ENCODE measurements at places on chromosomes 2 and 18. TPM values are rescaled to one million over a fixed set of nuclear protein-coding genes. Genes with fewer than 3 reads are reported as not detected.

STPG4 gene
- polyA plus RNA-seq: not detected

ILKAP gene
- polyA plus RNA-seq: 78.5 TPM

KCNJ3 gene
- 0.68 TPM for polyA plus RNA-seq

CRYBA2 gene
- not detected for polyA plus RNA-seq

TGFA gene
- 0.85 TPM for polyA plus RNA-seq

SMYD1 gene
- not detected for polyA plus RNA-seq

YWHAQ gene
- polyA plus RNA-seq: 1,446 TPM

FBXO48 gene
- polyA plus RNA-seq: 0.45 TPM

EPB41L5 gene
- 32.9 TPM for polyA plus RNA-seq

MTLN gene
- 55.6 TPM for polyA plus RNA-seq

FKBP1B gene
- 183 TPM for polyA plus RNA-seq

CDKL4 gene
- not detected for polyA plus RNA-seq

ESPNL gene
- 0.14 TPM for polyA plus RNA-seq

COL5A2 gene
- 6.6 TPM for polyA plus RNA-seq

FAM110C gene
- 0.10 TPM for polyA plus RNA-seq

DCDC2C gene
- polyA plus RNA-seq: not detected

BCL11A gene
- polyA plus RNA-seq: 44.0 TPM

SPRED2 gene
- polyA plus RNA-seq: 5.4 TPM

SNRNP27 gene
- polyA plus RNA-seq: 90.7 TPM

MROH2A gene
- not detected for polyA plus RNA-seq

IL1R1 gene
- not detected for polyA plus RNA-seq

SERPINB4 gene
- polyA plus RNA-seq: not detected

PPP1CB gene
- polyA plus RNA-seq: 239 TPM

PECR gene
- 22.1 TPM for polyA plus RNA-seq

AGAP1 gene
- 17.4 TPM for polyA plus RNA-seq

All from neural cell (in vitro differentiated cells).